ENCODE measurements at places on chromosomes 6 and 20.

DNA sequence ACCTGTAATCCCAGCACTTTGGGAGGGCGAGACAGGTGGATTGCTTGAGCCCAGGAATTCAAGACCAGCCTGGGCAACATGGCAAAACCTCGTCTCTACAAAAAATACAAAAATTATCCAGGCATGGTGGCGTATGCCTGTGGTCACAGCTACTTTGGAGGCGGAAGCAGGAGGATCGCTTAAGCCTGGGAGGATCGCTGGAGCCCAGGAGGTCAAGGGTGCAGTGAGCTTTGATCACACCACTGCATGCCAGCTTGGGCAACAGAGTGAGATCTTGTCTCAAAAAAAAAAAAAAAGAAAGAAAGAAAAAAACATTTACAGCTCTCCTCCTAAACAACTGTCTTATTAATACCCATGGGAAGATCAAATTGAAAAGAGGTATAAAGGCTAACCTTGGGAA is 8.8 kb upstream of the MYMX start:
- no peak for DNase-seq

GRCh38 chr20:48031122-48031521 is 245.8 kb upstream of the SULF2 start:
- no peak for DNase-seq

- DNase-seq = peak; percentile 70
These were observed 1.6 kb downstream of the TPBG start for GRCh38 chr6:82365016-82365795.

DNA sequence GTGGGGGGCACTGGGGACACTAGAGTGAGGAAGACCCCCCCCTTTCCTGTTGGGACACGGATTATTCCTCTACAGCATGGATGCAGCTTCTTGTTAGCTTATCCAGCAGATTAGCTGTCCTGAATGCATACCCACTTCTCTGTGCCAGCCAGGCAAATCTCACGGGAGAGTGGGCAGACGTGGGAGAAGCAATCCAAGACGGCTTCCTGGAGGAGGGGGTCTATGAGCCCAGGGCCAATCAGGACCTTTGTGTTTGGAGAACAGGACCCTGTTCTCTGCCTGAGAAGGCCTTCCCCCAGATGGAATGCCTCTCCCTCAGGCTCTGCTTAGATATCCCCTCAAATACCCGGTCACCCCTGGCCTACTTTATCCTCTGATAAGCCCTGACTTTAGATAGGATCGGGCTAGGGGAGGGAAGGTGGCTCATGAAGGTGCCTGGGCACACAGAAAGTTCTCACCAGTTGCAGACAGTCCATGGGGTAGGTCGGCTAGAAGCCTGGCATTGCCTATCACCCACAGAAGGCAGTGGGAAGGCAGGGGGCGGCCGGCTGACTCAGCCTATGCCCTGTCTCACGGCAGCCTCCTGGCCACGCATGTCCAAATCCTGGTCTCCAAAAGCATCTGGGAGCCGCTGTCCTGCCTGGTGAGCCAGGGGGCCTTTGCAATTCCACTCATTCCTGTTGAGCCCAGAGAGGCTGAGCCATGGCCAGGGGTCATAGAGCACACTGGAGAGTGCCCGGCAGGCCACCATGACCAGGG is 34.7 kb downstream of the SUN5 start:
- DNase-seq = peak; percentile 27

- DNase-seq = no peak
These were observed 25.7 kb downstream of the BMP7 start for GRCh38 chr20:57240581-57241362.

DNA sequence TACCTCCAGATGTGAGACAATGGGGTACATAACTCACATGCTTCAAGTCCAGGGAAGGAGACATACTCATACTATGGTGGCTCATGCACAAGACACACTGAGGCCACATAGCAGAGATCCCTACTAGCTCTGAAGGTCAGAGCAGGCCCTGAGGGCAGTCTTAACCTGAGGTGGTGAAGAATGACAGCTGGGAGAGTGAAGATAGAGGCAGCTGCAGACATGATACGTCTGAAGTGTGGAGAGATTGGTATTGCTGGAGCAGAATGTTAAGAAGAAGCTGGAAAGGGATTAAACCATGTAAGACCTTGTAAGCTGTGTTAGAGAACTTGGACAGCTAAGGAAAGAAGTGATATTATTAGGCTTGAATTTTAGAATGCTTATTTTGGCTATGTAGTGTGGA is 32.9 kb downstream of the PGM3 start:
- DNase-seq = no peak

DNA sequence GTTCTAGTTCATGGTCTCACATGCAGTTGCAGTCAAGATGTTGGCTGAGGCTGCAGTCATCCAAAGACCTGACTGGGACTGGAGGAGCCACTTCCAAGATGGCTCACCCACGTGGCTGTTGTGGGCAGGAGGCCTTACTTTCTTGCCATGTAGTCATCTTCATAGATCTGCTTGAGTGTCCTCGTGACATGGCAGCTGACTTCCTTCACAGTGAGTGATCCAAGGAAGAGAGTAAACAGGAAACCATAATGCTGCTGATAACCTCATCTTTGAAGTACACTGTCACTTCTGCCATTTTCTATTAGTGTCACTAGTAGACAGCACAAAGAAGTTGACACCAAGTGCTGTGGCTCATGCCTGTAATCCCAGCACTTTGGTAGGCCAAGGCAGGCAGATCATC is 40.1 kb upstream of the AKIRIN2 start:
- DNase-seq = no peak

DNA sequence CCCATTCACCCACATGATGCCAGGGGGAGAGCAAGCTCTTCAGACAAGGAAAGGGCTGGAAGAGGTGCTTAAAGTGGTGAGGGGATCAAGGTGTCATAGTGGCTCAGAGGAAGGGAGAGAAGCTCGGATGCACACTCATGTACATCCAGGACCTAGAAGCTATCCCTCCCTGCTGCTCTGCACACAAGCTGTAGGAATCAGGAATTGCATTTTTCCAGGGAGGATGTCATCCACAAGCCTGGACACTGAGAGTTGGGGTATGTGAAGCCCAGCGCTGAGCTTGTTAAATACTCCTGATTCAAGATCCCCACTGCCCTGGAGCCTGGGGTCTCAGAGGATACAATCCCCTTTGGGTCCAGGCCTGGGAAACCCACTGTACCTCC is 85.8 kb upstream of the CCDC167 start:
- DNase-seq = no peak

GRCh38 chr6:78580923-78581322 is 286.4 kb upstream of the IRAK1BP1 start:
- no peak for DNase-seq

- no peak for DNase-seq
These were observed 47.3 kb upstream of the LRFN2 start for GRCh38 chr6:40634429-40634828.

DNA sequence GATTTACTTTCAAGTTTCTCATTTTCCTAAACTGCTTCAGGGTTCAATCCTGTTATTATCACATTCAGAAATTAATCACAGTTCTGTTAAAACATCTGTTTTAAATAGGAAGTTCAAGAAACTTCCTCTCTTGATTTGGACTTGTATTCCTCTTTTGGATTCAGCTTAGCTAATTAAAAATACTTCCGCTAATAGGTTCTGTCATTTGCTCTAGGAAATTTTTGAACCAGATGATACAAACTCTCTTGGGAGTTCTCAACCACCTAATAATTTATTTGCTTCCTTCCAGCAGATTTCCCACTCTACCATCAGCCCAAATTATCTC is 15.9 kb upstream of the TMEM30A start:
- no peak for DNase-seq

GRCh38 chr6:6509284-6509683 is 79.2 kb upstream of the LY86 start:
- no peak for DNase-seq

- peak; percentile 91 for DNase-seq
These were observed 244.1 kb downstream of the BMP7 start for GRCh38 chr20:57022306-57022705.

GRCh38 chr6:162471842-162472241 is 255.7 kb downstream of the PRKN start:
- DNase-seq = no peak

- DNase-seq = no peak
These were observed 9.2 kb downstream of the KCNG1 start for GRCh38 chr20:51013577-51014330.

GRCh38 chr6:155584006-155584405 is 128.4 kb upstream of the NOX3 start:
- DNase-seq = no peak

DNA sequence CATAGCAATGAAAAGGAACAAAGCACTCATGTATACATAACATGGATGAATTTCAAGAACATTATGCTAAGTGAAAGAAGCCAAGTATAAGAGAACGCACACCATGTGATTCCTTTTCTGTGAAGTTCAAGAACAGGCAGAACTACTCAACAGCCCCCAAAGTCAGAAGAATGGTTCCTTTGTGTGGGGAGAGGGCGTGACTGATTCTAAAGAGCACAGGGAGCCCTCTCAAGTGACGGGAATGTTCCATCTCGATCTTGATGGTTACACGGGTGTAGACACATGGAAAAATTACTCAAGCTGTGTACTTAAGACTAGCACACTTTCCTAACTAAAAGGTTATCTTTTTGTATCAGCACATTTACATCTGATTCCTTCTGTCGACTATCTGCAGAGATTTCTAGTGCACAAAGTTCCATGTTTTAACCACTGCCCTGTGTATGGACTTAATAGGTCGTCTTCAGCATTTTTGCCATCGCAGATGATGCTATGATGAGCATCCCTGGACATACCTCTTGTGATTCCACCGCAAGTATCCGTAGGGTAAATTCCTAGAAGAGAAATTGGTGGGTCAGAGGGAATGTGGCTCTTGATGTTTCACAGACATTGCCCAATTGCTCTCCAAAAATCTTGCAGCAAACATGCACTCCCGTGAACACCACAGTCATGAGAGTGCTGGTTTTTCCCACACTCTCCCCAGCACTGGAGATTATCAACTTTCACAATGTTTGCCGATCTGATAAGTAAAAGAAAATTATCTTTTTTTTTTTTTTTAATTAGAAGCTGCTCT is 279.3 kb downstream of the BMP7 start:
- DNase-seq = no peak

DNA sequence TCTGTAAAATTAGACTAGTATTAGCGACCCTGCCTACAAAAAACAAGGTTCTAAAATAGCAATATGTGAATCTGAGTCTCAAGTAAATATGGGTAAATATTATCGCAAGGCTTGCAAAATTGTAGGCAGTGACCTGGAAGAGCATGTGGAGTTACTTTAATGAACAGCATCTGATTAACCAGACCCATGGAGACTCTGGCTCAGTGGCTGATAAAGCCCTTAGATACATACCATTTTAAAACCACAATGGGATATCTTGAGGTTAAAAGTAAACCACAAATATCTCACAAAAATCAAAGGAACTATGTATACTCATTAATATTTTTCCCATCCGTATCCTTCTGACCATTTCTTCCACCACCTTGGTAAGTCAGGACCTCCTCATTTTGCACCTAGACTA is 187.0 kb downstream of the MTFR2 start:
- no peak for DNase-seq

DNA sequence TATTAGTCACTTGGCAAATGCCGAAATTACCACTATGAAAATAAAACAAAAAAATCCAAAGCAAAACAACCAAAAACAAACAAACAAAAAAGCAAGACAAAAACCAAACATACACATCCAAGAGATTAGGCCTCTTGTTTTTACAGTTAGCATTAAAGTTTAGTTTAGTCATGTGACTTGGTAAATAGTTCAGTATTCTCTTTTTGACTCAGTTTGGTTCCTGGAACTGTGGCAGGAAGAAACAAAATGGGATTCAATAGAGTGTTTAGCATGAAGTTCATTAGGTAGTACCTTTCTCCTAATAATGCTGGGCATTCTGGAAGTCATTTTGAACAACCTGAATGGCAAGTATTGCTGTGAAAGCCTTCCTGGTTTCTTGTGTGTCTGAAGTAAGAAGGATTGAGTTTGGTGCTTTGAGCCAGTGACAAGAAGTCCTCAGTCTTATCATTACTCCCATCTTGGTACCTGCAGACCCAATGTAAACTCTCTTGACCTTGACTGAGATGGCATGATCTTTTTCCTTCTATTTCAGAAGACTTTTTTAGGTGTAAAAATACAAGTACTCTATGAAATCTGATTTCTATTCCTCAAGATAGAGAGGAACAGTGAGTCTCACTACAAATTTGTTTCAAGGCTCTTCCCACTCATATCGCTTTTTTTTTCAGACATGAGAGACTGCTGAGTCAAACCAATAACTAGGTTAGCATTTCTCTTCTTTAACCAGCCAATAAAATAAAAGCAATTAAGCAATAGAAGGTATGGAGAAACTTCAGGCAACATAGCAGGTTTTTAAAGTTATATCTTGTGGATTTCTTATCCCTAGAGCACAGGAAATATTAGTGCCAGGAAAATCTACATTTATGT is 223.6 kb upstream of the PREP start:
- DNase-seq = no peak

GRCh38 chr6:78868116-78868515 is 765 bp downstream of the IRAK1BP1 start:
- no peak for DNase-seq

- no peak for DNase-seq
These were observed 115.5 kb downstream of the RFX6 start for GRCh38 chr6:116992546-116992945.

DNA sequence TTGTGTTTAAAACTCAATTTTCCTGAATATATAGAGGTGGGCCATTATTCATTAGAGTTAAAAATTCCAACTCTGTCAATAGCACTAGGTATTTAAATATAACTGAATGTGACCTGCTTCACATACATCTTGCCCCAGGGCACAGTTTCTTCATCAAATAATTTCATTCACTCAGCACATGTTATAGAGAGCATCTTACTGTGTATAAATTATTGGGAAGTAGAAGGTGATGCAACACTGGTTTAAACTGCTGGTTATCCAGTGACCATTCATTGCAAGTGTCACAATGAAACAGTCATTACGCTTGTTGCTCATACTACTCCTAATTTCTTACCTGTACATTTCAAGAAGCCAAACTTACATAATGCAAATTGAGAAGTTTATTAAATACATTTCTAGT is 93.4 kb downstream of the KHDRBS2 start:
- DNase-seq = no peak

DNA sequence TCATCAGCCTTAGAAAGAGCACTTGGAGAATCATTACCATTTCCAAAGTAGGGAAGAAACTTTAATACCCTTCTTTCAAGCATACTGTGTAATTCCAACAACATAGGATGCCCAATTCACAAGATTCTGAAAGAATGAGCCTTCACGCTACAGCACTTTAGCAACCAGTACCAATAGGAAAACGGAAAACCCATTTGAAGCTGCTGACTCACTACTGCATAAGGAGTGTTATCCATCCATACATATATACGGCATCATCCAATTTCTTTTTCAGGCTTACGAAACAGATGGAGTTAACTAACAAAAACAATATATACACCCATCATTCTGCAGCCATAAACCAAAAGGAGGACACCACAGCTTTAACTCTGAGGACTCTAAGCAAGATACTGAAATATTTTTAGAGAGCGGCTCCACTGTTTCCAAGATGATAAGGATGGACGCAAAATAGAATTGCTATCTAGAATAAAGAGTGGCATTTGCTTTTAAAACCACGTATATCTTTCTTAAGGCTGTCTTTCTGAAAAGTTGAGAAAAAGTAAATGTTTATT is 24.9 kb downstream of the FYN start:
- DNase-seq = no peak

- DNase-seq = peak; percentile 21
These were observed at the start of gene TXLNB for GRCh38 chr6:139291813-139292619. Gene TXLNB (minus strand): TSS chr6:139291998. CDS start chr6:139288899, 3,099 bp downstream.

All from H7 (cell line).